ENCODE measurements at places on chromosomes 1 and 21. TPM values are rescaled to one million over a fixed set of nuclear protein-coding genes. Genes with fewer than 3 reads are reported as not detected.
A peak's percentile ranks its signal among the peaks of the same experiment; 100 is the strongest.

- no peak for DNase-seq
Measured at GRCh38 chr1:229029879-229030235, 241.1 kb upstream of the RAB4A start.

Gene TDRD5
- total RNA-seq = not detected

Gene ISG20L2
- total RNA-seq = 71.9 TPM

Gene CAMTA1
- 40.6 TPM for total RNA-seq

Gene C4BPA
- total RNA-seq = not detected

GRCh38 chr21:33945652-33946270, 30.2 kb upstream of the ATP5PO start:
- DNase-seq = no peak

Gene PLA2G2D
- total RNA-seq = not detected

GRCh38 chr21:15015622-15016471, 49.0 kb downstream of the NRIP1 start:
- no peak for DNase-seq

- DNase-seq = no peak
Measured at GRCh38 chr1:163876546-163876945, 554.8 kb downstream of the NUF2 start.

DNA sequence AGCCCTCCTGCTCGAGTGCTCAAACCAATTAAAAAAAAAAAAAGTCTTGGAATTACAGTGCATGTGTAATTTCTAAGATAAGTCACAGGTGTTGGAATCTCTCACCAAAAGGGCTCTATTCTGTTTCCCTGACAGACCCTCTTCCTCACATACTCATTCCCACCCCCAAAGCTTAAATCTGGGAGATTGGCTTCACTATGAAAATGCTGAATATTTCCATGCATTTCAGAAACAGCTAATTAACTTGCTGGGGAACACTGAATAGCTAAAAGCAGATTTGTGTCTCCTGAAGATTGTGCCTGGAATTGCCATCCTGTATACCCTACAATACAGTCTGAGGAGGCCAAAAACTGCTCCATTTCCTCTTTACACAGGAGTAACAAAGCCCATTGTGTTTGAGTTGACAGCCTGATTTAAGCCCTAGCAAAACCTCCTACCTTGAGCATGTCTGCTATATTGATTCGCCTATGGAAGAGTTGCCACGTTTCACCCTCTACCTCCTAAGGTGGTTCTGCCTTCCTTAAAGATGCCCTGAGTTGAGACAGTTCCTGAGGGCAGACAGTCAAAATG, 1.4 kb upstream of the PIK3R3 start:
- DNase-seq = peak; percentile 5

- no peak for DNase-seq
Measured at GRCh38 chr21:25369524-25370300, 237.6 kb downstream of the MRPL39 start.

GRCh38 chr1:115251340-115251748, 86.7 kb downstream of the NGF start:
- DNase-seq = no peak

Measured in natural killer cell (primary cell).